ENCODE measurements at places on chromosomes 13 and 19.

- peak; percentile 53 for DNase-seq
Observed at GRCh38 chr13:40981949-40982348, 37.2 kb downstream of the ELF1 start.

- no peak for DNase-seq
Observed at GRCh38 chr13:113160983-113161382, 2.5 kb downstream of the PROZ start.

- no peak for DNase-seq
Observed at GRCh38 chr19:3578390-3578789, 5.6 kb downstream of the HMG20B start.

- DNase-seq, result no peak
Observed at GRCh38 chr19:45976178-45976577, 2.5 kb upstream of the NOVA2 start.

GRCh38 chr13:101706651-101707050 is 254.2 kb downstream of the ITGBL1 start:
- DNase-seq, result peak; percentile 38

DNA sequence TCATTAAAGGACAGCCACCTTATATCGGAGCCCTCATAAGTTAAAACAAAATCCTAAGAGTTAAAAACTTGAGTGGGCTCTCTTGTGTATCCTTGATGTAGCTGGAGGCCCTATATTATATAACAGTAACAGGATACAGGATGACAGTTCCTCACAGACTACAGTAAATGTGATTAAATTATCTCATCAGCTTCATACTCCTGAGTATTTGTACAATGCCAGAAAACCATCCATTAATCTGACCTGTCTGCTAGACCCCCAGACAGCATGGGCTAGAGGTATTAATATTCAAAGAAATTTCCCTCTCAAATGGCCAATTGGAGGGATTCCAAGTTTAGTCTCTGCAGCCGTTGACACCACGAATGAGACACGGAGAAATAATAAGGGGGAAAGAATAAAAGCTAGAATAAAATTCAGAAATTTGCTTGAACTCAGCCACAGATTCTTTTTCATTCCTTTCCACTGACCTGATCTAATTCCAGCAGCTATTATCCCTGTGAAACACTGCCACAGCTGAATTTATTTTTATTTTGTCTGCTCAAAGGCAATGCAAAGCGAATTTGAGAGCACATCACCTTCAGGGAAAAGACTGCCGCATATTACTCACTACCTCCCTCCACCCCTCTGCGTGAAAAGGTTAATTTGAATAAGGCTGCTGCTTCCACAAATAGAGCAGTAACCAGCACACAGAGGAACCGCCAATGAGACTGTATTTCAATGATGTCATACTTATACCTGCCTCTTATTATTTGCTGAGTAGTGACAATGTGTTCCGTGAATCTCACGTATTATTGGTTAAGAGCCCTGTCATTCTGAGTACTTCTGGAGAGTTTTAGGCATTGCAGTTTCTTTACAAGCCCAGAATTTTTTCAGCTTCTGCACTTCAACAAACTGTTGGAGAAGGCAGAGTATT is 155.9 kb upstream of the KLF12 start:
- peak; percentile 5 for DNase-seq

- no peak for DNase-seq
Observed at GRCh38 chr19:12833418-12833737, 1.0 kb downstream of the RTBDN start.

DNA sequence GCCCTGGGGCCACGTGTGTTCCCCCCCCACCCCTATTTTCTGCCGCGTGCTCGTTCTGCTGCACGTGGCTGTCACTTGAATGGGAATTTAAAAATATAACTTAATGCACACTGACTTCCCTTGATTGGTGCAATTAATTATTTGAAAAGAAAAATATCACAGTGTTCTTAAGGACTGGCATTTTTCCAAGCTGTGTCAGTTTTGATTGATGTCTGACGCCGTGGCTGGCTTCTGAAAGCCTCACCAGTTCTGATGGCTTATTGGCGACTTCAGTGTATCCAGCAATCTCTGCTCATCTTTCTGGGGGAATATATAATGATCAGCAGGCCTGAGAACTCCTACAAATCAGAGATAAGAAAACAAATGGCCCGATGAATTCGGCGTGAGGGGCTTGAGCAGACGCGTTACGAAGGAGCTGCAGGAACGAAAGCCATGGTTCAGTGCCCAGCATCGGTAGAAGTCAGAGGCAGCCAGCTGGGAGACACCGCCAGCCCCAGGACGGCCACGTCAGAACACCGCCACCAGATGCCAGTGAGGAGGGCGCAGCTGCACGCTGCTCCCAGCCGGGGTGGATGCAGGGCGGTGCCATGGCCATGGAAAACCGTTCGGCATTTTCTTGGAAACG is 111.2 kb downstream of the KDM4B start:
- no peak for DNase-seq
